ENCODE measurements at places on chromosomes 4 and X. TPM values are rescaled to one million over a fixed set of nuclear protein-coding genes. Genes with fewer than 3 reads are reported as not detected.
A peak's percentile ranks its signal among the peaks of the same experiment; 100 is the strongest.

The PTPN13 gene
- 125 TPM for polyA plus RNA-seq

The TEX13C gene
- polyA plus RNA-seq, result not detected

The ZFP92 gene
- polyA plus RNA-seq, result 0.92 TPM

The FDCSP gene
- polyA plus RNA-seq, result 0.81 TPM

The TBCK gene
- 51.4 TPM for polyA plus RNA-seq

The FBXW7 gene
- 37.7 TPM for polyA plus RNA-seq

DNA sequence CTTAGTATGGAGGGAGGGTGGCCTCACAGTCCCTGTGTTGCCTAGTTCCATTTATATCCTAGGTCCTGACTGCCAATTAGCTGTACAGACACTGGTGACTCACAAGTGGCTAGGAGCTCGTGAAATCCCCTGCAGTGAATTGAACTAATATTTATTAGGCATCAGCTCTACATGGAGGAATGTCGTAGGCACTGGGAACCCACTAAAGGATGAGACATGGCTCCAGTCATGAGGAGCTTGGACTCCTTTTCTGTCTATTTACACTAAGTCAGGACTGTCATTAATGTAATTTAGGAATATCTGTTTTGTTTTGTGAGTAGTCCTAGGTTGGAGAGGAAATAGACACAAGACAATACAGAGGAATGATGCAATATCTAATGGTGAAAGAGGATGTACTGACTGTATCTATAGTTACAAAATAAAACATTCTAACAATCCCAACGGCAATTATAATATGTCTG lies 67.7 kb downstream of the MID1IP1 start:
- no peak for DNase-seq

DNA sequence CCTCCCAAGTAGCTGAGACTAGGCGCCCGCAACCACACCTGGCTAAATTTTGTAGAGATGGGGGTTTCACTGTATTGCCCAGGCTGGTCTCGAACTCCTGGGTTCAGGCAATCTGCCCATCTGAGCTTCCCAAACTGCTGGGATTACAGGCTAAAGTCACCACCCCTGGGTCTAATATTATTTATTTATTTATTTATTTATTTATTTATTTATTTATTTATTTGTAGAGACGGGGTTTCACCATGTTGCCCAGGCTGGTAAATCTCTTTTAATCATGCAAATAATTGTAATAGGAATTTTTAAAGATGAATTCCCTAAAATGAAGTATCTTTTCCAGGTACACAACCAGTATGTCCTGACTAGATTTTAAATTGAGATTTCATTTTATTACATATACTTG lies 761.8 kb downstream of the TRAM1L1 start:
- DNase-seq, result no peak

- peak; percentile 58 for DNase-seq
These were observed 531 bp downstream of the CAMK2D start for GRCh38 chr4:113760795-113761619.

DNA sequence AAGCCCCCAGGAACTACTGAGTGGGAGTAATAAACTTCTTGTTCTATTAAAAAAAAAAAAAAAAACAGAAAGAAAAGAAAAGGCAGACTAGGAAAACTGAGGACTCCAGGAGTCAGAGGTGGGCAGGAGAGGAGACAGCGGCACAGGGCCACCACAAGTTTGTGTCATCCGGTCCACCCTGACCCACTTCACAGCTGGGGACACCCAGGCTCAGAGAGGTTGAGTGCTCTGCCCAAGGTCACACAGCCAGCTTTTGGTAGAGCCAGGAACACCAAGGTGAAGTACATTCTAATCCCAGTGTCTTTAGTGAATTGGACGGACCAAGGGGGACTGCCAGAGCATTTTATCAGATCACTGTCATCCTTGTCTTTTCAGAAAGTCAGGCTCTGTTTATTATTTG lies 16.4 kb upstream of the ABLIM2 start:
- no peak for DNase-seq

DNA sequence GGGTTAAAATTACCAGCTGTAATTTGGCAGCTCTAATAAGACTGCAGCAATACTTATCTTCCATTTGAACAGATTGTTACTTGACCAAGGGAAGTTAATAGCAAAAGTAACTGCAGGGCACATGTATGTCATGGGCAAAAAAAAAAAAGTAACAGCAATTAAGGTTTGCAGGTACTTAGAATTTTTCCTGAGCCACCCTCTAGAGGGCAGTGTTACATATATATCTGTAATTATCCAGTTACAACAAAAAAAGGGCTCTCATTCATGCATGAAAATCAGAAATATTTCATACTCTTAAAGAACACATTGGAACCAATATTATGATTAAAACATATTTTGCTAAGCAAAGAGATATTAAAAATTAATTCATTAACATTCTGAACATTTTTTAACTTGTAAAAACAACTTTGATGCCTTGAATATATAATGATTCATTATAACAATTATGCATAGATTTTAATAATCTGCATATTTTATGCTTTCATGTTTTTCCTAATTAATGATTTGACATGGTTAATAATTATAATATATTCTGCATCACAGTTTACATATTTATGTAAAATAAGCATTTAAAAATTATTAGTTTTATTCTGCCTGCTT lies 25.1 kb downstream of the XIAP start:
- peak; percentile 32 for DNase-seq

DNA sequence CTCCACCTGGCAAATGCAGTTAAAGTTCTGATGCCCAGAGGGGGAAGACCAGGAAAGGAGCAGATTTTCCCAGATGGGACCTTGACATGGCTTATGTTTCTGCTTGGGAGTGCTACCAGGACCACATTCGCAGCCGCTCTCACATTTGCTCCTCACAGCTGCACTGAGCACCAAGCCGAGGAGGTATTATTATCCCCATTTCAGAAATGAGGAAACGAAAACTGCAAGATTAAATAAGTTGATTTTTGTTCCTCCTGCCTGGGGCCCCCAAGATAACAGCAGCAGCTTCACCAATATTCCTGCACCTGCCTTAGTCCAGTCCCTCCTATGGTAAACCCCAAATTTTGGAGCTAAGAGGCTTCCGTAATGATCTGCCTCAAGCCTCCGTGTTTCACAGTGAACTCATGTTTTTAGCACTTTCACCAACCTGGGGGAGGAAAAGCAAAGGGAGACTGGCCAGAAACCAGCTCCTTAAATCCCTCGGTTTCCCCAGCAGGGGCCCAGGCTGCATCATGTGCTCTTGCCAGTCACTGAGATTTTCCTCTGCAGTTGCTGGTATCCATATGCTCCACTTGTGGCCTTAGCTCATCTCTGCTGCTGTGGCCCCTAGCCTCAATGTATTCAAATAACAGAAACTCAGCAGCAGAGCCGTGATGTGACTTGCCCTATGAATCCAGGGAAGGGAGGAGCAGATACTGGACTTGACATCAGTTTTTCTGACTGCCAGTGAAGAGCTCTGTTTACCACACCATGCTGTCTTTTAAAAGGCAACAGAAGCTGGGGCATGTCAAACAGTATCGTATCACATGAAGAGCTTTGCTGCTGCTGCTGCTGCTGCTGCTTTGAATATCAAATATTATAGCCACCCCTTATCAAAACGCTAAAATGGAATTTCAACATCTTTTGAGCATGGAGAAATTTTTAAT lies 95.5 kb upstream of the KLHL13 start:
- no peak for DNase-seq

DNA sequence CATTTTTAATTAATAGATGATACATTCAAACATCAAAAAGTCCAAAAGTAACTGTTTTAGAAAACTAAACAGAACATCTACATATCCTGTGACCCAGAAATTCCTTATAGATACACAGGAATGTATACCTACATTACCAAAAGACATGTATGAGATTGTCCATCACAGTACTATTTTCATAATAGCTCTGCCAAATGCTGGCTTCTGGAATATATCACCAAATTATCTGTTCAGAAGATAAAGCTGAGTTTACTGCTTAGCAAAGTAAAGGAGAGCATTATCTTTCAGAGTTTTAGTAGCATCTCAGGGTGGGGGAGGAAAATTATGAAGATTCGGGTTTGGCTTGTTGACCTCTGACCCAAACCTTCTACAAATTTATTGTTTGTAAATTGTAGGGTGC lies 368.9 kb upstream of the SLC7A11 start:
- DNase-seq, result no peak

DNA sequence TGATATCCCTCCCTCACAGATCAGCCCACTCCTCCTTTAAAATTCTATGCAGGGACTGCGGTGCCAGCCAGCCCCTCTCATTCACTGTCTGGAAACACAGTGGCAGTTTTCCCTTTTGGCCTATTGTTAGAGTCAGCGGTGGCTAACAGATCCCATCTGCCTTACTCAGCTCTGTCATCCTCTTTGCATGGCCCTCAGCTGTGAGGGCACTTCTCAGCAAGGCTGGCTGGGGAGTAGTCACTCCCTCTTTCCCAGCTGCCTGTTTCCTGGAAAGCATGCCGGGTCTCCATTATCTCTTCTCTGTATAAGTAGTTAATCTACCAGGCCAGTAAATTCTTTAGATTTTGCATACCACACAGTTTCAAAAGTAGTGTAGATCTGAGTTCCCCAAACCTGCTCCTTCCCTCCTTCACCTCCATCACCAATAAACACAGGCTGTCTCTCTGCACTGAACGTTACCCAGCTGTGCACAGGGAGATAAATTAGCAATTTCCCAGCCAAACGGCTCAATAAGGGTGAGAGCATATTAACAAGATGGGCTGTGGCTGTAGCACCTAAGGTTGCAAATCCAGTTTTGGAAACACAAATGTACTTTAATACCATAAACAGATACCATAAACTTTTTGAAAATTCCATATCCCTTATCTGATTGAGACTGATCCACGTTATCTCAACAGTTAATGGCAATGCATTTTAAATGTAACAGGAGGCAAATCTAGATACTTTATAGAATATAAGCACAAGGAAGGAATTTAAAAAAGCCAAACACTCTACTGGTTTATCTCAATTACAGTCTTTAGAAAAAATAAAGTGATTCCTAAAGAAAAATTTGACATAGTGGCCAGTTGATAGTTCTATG lies 229.3 kb downstream of the ANKRD50 start:
- DNase-seq, result no peak

DNA sequence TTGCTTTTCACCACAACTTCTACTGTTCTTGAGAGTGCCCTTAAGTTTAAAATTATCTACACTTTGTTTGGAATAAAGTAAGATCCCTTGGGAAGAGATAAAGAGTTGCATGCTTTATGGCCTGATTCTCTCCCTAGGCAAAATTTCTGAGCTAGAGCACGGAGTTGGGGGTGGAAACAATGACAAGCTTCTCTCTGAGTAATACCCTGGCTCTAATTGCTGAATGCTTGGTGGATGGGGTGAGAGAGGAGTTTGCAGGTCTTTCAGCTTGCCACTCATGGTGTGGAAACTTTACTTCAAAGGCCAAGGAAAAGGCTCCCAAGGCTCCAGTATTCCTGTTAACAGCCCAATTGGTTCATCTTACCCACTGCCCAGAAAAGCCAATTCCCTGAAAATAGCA lies 26.1 kb upstream of the PRDM8 start:
- DNase-seq, result no peak

DNA sequence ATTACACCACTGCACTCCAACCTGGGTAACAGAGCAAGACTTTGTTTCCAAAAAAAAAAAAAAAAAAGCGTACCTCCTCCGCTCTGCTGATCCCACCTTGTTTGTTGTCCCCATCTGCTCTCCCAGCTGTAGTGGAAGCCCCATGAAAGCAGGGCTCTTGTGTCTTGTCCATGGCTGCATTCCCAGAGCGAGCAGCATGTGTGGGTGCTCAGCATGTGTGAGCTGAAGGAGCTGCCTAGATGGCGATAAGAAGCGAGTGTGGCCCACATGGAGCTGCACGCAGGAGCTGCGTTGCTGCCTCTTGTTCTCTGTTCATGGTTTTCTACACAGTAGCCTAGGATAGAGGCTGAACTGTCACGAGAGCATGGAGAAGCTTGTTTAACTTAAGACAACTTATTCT lies 12.4 kb downstream of the NSD2 start:
- DNase-seq, result no peak

GRCh38 chrX:48971249-48972219 lies at the start of gene KCND1:
Gene KCND1, minus strand, starts transcription at chrX:48971844. Its CDS starts 1,573 bp downstream, at chrX:48970271.
- no peak for DNase-seq

- no peak for DNase-seq
These were observed 27.2 kb upstream of the FMR1NB start for GRCh38 chrX:147953976-147954375.

DNA sequence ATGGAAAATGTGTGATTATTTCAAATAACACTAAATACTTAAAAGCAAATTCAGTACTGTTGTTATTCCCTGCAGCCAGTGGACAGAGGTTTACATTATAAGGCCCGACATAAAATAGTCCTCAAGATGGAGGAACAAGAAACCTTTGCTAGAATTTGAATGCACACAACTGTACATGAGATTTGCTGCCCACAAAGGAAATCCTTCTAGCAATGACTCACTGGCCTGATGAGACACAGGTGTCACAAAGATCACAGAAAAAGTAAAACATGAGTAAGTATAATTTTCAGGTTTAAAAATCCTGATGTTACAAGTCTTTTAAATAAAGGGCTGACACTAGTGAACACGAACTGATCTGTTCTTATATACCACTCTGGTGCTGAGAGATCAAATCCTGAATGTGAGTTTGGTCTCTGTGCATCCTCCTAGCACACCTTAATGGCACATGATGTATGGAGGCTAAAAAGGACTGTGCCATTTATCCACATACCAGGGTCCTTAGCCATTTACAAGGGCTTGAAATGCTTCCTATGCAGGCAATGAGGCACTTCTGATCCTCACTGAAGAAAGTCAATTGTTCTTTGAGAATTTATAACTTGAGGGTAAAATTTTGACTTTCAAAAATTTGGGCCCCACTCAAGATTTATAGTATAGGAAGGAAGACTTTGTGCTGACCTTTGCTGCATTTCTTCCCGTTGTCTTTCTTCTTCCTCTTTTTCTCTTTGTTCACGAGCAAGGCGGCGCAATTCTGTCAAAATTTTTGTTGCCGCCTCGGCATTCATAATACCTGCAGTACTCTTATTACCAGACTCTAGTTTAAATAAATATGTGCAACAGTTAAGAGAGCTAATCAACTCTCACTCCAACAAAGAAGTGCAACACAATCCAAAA lies 23.0 kb downstream of the MAP7D3 start:
- no peak for DNase-seq

- no peak for DNase-seq
These were observed 538.7 kb upstream of the SMIM31 start for GRCh38 chr4:164215113-164215741.

DNA sequence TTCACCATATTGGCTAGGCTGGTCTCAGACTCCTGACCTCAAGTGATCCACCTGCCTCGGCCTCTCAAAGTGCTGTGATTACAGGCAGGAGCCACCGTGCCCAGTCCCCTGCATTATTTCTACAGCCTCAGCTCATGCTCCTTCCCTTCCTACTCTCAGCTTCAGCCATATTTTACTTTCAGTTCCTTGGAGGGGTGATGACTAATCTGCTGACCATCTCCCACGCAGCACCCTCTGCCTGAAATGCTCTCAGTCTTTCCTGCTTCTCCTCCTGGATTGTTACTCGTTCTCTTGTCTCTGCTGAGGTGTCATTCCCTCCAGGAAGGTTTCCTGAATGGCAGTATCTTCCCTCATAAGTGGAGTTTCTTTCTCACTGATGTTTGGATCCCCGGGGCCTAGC lies 63.3 kb downstream of the MOSPD2 start:
- DNase-seq, result no peak

GRCh38 chr4:38815885-38816782 lies 11.5 kb upstream of the TLR1 start:
- no peak for DNase-seq

GRCh38 chr4:1469043-1469442 lies 62.8 kb upstream of the NKX1-1 start:
- DNase-seq, result no peak

GRCh38 chr4:149518471-149518870 lies 297.2 kb downstream of the IQCM start:
- DNase-seq, result no peak

- DNase-seq, result no peak
These were observed 23.6 kb downstream of the PLAC1 start for GRCh38 chrX:134634691-134635090.

All from renal cortex interstitium (tissue), 15 donors.